ENCODE measurements at places on chromosomes 2 and 18.

- no peak for DNase-seq
Observed at GRCh38 chr2:201432038-201432620, 19.1 kb downstream of the TRAK2 start.

- DNase-seq: no peak
Observed at GRCh38 chr18:33712719-33713118, 134.7 kb downstream of the ASXL3 start.

- no peak for DNase-seq
Observed at GRCh38 chr2:203463266-203463678, 71.8 kb downstream of the RAPH1 start.

- no peak for DNase-seq
Observed at GRCh38 chr2:73821227-73821626, 7.5 kb upstream of the STAMBP start.

- no peak for DNase-seq
Observed at GRCh38 chr2:179613299-179613651, 248.1 kb downstream of the ZNF385B start.

GRCh38 chr18:13726972-13727331 lies 479 bp downstream of the RNMT start:
- no peak for DNase-seq

DNA sequence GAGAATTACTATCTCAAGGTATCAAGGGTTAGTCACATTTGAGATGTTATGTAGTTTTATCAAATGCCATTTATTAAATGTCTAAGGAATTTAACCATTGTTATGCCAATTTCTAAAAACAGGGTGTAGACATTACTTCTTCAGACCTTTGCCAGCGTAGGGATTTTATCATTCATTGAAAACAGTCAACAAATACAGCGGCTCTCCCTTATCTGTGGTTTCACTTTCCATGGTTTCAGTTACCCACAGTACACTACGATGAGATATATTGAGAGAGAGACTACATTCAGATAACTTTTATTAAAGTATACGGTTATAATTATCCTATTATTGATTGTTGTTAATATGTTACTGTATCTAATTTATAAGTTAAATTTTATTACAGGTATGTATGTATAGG lies 234.7 kb downstream of the TMX3 start:
- no peak for DNase-seq

GRCh38 chr2:1773883-1774282 lies 29.6 kb upstream of the PXDN start:
- DNase-seq: no peak

- DNase-seq: no peak
Observed at GRCh38 chr18:62643181-62643580, 72.2 kb upstream of the PHLPP1 start.

- DNase-seq: no peak
Observed at GRCh38 chr2:28172114-28172898, 220.4 kb upstream of the FOSL2 start.

GRCh38 chr2:48572816-48573215 lies 42.9 kb downstream of the STON1 start:
- DNase-seq: no peak

DNA sequence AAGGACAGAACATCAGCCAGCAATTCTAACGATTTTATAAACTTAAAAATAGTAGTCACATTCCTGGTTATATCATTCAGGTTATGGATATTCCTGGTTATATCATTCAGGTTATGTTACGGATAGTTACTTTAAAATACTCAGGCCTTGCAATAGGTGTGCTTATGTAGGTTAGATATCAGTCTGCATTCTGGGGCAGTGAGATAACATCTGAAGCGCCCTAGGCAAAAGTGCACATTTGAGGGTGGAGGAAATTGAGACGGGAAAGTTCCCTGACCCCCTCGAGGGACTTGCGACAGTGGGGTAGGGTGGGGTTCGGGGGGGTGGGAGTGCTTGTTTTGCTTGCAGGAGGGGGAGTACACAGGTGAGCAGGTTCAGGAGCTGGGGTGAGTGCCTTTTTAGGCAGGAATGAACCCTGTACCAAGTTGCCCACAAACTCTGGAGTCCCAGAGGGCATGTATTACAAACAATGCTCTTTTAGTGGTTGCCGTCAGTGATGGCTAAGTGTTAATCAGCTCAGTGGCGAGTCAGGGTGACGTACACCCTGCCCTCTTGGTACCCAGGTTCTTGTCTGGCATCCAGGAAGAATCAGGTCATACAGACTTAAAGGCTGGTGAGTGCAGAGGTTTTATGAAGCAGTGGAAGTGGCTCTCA lies 31.8 kb downstream of the CREG2 start:
- DNase-seq: no peak

DNA sequence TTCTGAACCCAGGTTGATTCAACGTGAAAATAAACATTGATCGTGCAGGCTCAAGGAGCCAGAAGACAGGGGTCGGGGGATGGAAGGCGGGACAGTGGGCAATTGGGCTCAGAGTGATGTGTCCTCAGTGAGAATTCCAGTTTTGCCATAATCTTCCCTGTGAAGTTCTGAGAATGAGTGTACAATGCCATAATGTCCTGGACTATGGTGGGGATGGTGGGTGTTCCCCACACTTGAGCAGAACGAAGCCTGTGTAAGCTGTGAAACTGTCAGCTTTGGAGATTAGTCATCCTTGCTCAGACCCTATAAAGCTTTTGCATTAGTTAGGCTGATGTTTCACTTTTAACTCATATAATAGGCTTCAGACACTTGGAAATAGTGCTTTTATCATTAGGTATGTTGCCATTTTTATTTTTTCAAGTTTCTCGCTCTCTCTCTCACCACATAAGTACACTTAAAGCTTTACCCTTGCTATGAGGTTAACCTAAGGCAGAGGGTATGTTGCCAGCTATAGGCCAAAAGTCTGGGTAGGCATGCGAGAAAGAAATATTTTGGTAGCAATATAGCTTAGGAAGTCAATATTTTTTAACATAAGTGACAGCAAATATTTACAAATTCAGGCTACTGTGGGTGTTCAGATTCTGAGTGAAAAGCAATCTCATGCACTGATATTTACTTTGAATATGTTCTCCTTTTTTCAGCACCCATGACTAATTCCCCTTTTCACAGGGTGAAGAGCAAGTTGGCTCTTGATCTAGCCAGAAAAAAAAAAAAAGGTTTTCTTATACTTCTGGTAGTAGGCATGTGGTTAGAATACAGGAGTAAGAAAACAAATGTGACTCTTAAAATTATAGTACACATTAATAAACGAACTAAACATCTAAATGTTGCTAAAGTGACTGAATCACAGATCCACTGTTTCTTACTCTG lies 47.2 kb downstream of the CDC42EP3 start:
- DNase-seq: no peak

- no peak for DNase-seq
Observed at GRCh38 chr2:64779117-64779690, 125.5 kb upstream of the SERTAD2 start.

DNA sequence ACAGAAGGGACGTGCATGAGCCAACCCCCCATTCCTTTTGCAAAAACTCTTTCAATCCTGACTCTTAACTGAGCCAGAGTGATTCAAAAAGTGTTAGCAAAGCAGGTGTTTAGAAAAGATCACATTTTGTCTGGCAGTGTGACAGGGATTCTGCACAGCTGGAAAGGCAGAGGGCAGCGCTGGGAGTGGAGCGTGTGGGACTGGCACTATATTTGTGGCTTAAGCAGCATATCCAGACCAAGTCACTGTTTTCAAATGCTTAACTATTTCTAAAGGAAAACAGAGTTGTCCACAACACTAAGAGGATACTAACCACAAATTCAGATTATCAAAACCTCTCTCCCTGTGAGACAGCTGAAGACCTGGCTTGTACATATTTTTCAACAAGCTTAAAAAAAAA lies 19.0 kb downstream of the CABYR start:
- no peak for DNase-seq

DNA sequence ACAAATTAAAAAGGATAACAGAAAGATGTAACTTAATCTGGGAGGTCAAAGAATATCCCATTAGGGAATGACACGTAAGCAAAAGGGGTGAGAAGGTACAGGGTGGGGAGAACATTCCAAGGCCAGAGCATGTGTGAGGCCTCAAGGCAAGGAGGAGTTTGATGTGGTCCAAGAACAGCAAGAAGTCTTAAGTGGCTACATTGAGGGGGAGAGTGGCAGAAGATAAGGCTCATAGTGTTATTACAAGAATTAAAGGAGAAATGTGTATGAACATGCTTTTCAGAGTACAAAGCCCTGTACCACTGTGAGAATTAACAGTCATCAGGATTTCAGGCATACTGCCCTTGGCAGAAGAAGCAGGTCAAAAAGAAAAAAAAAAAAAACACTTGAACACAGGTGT lies 174.4 kb upstream of the ERBB4 start:
- DNase-seq: no peak

GRCh38 chr2:190478572-190479195 lies 55.8 kb downstream of the NEMP2 start:
- DNase-seq: no peak

DNA sequence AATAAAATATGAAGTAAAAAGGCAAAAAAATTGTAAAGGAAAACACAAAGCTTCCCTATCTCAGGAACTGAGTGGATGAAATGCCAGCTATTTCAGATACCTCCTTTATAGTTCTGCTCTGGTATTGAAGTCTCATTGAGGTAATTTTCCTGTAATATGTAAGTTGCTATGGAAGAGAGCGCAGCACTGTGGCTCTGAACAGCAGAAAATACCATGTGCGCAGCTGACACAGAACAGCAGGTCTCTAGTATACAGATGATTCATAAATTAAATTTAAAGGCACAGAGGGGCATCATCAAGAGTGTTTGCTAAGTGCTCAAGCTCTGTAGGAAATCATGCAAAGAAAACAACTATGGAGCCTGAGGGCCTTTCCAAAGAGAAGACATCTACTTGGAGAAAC lies 315.3 kb upstream of the CDH7 start:
- no peak for DNase-seq

GRCh38 chr2:62447411-62447810 lies 58.6 kb downstream of the TMEM17 start:
- no peak for DNase-seq

DNA sequence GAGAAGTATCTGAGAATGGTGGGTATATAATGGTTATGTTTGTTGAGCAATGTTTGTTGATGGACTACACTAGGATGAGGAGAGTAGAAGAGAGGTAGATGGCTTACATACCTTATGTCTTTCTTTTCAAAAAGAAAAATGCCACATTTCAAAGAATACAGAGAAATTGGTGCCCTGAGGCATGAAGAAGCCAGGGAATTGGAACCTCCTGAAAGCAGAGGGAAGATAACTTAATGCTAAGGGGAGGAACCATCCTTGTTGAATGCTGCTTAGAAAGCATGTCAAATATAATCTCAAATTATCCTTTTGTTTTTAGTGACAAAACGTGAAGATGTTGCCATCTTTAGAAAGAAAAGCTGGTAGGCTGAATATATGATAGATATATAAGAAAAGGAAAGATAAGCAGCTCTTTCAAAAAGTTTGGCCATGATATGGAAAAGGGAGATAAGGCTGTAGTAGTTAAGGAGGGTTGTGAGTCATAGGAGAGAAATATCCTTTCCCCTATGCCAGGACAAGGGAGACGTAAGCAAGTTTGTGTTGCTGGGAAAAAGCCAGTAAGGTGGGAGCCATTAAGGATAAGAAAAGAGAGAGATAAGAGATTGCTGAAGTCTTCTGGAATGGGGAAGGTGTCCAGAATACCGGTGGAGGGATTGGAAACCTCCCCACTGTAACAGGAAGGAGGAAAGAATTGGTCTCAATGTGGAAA lies 66.3 kb downstream of the SCN2A start:
- no peak for DNase-seq

GRCh38 chr2:108449410-108450130 lies 564 bp downstream of the GCC2 start:
- DNase-seq: no peak

GRCh38 chr2:145055651-145056050 lies 535.7 kb upstream of the ZEB2 start:
- DNase-seq: no peak

GRCh38 chr2:27815860-27816438 lies 44.4 kb downstream of the MRPL33 start:
- DNase-seq: no peak

DNA sequence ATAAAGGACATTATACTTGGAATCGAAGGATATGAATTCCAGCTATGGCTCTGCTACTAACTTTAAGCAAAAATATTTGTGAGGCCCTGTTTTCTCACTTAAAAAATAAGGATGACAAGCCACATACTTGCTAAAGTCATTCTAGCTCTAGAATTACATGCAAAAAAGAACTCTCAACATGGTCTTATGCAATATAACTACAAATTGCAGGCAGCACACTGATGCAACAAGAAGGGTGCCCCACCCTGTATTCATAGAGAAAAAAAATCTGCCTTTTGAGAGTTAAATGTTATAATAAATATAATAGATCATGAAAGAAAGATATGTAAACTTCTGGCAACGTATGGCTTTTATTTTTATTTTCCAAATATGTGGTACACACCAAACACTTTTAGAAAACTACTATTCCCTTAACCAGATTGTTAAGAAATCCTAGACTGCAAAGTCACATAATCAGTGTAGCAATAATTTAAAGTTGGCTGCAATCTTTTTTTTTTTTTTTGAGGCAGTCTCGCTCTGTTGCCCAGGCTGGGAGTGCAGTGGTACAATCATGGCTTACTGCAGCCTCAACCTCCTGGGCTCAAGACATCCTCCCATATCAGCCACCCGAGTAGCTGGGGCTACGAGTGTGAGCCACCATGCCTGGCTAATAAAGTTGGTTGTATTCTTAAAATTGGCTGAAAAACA lies 40.2 kb upstream of the WDSUB1 start:
- DNase-seq: no peak

GRCh38 chr2:207334624-207335371 lies 169.1 kb upstream of the KLF7 start:
- peak; percentile 58 for DNase-seq

GRCh38 chr2:145980318-145980717 lies 1460.4 kb upstream of the ZEB2 start:
- DNase-seq: no peak

DNA sequence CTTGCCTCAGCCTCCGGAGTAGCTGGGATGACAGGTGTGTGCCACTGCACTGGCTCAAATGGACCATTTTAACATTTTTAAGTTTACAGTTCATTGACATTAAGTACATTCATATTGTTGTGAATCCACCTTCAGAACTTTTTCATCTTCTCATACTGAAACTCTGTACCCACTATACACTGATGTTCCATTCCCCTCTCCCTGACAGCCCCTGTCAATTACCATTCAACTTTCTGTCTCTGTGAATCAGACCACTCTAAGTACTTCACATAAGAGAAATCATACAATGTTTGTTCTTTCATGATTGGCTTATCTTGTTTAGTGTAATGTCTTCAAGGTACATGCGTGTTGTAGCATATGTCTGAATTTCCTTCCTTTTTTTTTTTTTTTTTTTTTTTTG lies 1.9 kb upstream of the KIAA2012 start:
- no peak for DNase-seq

- DNase-seq: no peak
Observed at GRCh38 chr2:18440141-18440661, 120.3 kb downstream of the RDH14 start.
